ENCODE measurements at places on chromosomes 7 and 10. TPM values are rescaled to one million over a fixed set of nuclear protein-coding genes. Genes with fewer than 3 reads are reported as not detected.
A peak's percentile ranks its signal among the peaks of the same experiment; 100 is the strongest.

DNA sequence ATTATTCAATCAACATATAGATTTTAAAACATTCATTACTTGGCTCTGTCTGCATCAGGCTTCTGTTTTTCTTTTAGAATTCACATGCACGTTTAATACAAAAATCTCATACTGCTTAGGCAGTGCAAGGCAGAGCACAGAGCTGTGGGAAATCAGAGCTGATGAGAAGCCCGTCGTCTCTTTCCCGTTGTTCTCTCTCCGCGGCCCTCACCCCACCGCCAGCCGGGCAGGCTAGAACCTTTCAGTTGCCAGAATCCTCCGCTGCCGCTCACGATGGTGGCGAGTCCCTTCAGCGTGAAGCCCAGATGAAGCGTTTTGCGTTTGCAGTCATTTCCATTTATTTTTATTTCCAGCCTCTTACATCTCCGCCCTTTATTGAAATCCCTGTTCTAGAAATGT is 648.2 kb downstream of the SDK1 start:
- DNase-seq = no peak

The PLXDC2 gene
- 12.6 TPM for total RNA-seq

The CYP3A4 gene
- not detected for total RNA-seq

- no peak for DNase-seq
These were observed 500.8 kb upstream of the ANKRD30A start for GRCh38 chr10:36624551-36625100.

DNA sequence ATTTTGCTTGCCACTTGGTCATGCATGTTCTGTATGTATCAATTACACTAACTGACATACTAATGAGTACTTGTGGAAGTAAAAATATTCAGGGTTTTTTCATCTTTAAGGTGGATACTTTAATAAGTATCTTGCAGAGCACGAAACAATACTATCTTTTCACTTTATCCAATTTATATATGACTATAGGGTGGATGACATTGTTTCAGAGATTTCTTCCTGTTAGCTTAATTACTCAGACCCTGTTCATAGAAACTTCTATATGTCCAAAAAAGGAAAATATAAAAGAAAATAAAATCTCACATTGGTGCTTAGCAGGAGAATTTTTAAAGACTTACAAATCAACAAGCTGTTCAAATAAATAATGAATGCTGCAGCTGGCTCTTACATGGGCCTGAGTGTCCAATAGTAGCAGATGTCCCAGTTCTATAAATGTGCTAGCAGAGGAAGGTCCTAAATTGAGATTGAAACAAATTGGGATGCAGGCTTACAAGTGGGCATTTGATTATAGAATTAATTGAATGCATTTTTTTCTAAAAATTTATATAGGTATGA is 91.5 kb upstream of the THSD7A start:
- no peak for DNase-seq

The FFAR4 gene
- total RNA-seq = not detected

- no peak for DNase-seq
These were observed 691.0 kb upstream of the LRRTM3 start for GRCh38 chr10:66234872-66235271.

- DNase-seq = no peak
These were observed 52.5 kb upstream of the USP6NL start for GRCh38 chr10:11663763-11664555.

The SSBP1 gene
- total RNA-seq = 111 TPM

DNA sequence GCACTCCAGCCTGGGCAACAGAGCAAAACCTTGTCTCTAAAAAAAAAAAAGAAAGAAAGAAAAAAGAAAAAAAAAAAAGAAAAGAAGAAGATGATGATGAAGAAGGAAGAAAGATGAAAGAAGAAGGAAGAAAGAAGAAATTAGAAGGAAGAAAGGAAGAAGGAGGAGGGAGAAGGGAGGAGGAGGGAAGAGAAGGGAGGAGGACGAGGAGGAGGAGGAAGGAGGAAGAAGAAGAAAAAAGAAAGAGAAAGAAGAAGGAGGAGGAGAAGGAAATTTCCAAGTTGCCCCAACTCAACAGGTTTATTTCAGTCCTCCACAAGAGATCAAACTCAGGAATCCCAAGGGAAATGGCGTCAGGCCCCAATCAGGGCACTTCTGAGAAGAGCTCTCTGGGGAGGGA is 115.7 kb downstream of the ABLIM1 start:
- DNase-seq = no peak

The PLEKHS1 gene
- total RNA-seq = under 0.01 TPM

DNA sequence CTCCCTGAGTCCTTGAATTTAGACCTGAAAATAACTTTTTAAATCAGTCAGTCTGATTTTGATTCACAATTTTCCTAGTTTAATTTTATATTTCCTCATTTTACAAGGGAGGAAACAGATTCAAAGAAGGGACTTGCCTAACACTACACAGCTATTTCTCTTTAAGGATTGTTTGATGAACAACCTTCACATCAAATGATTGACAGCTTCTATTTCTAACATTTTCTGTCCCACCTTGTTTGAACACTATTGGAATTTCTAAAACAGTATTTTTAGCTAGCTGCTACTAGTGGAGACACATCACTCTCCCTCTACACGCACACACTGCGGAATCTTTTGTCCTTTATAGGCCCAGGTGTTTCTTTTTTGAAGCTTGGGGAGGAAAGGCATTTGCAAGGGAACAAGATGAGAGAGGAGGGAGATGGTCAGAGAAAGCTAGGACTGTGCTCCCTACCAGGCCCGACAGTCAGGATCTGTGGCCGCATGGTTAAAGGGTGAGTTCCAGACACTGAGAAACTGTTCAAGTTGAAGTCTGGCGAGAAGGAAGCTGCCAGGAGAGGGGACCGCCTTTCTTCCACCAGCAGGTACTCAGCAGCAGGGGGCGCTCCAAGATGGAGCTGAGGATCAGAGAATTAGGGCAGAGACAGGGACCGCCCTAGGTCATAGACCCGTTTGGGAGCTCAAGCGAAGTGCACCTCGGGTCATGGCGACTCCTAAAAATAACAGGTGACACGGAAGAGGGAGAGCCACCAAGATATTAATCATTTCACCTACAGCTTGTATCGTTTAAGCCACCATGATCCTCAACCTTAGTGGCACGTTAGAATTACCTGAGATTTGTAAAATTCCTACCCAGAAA is 49.7 kb downstream of the DNAJC12 start:
- DNase-seq = peak; percentile 12

DNA sequence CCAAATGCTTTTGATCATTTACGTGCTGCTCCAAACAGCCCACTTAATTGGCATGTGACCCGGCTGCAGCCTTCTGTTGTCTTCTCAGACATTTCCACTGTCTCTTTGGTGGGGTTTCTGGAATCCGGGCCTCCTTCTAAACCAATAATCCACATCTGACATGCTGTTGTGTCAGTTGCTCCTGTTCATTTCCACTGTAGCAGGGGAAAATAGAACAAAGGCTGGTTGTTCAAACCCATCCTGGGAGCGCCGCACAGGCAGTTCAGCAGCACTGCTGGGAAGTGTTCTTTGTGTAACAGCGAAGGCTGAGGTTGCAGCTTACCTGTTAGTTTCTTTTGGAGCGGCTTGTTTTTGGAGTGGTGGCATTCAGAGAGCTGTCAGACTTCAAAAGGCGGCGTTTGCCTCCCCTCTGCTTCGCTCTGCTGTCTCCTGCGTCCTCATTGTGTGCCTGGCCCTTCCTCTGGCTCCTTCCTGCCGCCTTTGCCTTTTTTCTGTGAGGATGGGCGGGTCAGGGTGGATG is 149.4 kb downstream of the SNX10 start:
- no peak for DNase-seq

The EEPD1 gene
- total RNA-seq = 9.3 TPM

GRCh38 chr7:127322351-127322750 is 69.6 kb upstream of the GRM8 start:
- no peak for DNase-seq

DNA sequence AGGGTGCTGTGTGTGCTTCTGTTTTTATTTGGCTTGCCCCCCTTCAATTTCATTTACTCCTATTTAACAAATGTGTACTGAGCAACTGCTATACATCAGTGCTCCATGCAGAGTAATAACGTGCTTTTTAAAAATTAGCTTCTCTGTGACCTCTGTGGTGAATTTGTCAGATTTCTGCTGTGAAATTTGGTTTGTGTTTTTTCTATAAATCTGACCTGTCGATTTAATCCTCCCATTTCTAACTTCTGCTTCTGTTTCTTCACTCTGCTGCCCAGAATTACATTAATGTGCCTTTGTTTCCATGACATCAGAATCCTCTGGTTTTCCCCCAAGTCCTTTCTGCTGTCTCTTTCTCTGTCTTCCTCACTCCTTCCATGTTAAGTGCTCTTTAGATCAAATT is 123.8 kb upstream of the CACNA2D1 start:
- no peak for DNase-seq

DNA sequence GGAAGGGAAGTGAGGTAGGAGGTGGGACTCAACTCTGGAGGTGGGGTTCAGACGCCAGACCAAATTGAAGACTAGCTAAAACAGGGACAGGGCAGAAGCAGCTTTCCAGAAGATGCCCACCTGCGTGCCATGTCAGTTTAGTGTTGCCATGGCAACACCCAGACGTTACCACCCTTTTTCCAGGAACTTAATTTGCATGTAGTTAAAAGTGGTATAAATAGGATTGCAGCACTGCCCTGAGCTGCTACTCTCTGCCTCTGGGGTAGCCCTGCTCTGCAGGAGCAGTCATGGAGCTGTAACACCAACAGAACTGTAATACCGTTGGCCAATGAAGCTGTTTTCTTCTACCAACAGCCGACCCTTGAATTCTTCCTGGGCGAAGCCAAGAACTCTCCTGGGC is 93.8 kb downstream of the PRKCQ start:
- DNase-seq = no peak

DNA sequence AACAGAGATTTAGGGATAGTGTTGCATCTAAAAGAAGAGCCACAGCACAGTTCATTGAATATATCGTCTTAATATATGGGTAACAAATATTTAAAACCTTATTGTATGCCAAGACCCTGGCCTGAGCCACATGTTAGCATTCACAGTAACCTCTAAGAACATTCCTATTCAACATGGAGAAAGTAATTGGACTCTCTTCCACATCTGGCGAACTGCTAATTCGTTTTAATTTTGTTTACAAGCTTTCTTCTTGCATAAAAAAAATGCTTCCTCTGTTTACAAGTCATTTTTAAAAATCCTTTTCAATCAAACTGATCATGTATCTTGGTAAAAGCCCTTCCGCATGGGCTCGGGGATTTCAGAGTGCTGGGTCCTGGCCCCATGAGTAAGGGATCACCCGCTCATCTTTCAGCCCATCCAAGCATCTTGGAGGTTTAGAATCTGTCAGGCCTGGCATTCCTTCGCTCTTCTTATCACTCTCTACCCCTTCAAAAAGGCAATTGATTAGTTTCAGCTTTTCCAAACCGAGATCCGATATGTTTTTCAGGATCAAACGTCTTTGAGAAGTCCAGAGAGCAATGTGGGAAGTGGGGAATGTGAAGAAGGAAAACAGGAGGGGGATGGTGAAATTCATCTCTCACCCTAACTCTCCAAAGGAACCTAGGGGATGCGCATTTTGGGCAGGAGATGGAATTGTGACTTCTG is 7.3 kb downstream of the TWIST1 start:
- no peak for DNase-seq

DNA sequence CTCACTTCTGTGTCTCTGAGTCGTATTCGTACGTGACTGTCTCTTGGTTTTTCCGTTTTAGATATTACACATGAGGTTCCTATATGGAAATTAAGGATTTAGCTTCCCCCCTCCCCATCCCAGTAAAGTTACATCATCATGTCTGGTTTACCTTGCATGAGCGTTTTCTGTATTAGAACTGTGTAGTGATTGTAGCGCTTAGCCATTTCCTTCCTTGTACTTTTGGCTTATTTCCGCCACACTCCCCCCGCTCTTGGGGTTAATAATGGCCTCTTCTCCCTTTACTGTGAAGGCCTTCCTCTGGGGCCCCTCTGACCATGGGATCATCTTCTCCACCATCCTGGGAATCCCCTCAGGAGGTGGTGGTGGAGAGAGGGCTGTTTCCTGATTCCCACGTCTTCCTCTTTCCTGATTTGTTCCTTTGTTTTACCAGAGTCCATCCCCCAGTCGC is 27.2 kb upstream of the AP5Z1 start:
- DNase-seq = peak; percentile 15
